HT-29 (cell line): ENCODE measurements at places on chromosomes 7 and 10.

DNA sequence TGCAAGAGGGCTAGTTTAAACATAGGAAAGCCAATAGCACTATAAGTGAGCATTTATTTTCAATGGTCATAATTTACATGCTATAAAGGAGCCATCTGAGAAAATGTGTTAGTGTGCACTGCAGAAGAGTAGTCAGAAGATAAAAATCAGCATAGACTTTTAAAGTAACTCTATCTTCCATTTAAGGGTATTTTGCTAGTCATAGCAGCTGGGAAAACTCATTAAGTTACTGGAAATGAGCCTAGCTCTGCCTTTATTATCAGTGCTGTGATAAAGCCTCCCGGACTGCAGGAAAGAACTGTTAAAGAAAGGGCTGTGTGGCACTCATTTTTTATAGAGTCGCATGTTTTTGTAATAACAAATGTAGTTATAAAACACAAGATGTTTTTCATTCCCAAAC lies 825.8 kb upstream of the POM121L12 start:
- DNase-seq: no peak

DNA sequence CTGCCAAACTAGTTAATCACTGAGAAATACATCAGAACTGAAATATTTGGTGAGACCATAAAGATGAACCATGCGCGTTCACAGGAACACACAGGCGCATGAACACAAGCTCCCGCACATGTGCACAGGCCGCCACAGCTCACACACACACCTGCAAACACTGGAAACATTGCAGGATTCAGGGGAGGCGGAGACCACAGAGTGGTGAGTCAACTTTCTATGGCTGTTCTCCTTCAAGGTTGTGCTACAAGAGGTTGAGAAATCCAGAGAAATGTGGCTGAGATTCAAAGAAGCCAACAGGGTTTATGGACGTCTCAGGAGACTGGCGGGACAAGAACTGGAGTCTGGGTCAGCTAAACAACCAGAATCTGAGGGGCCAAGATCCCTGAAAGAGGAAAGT lies 17.8 kb downstream of the ESYT2 start:
- DNase-seq: peak; percentile 54

DNA sequence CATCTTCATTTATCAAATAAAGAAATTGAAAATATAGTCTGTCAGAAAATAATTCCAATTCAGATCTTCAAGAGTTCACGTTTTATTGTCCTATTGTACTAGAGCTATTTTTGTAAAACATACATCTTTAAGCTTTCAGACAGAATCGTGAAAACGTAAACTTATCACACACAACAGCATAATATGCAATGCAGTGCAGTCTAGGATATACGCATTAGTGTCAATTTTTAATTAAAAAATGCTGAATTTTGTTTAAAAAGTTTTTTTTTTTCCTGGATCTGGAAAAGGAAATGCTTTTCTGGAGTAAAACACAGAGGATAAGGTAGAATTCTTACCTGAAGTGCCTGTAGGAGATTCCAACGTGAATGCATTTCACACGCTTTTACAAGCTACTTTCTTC lies 458.2 kb upstream of the KLF6 start:
- DNase-seq: no peak

DNA sequence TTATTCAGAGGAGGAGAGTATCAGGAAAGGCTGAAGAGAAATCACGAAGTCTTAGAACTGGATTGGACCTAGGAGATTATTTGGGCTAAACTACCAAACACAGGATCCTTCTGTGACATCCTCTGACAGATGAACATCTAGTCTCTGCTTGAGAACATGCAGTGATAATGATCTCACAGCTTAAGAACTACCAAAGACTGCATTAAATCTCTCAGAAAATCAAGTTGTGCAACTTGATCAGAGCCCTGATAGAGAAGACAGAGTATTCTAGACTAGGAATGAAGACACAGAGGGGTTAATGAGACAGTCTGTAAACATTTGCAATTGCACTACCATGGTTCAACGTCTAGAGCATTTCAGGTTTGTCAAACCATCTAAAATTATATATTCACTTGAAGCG lies 37.1 kb upstream of the AGBL3 start:
- no peak for DNase-seq

DNA sequence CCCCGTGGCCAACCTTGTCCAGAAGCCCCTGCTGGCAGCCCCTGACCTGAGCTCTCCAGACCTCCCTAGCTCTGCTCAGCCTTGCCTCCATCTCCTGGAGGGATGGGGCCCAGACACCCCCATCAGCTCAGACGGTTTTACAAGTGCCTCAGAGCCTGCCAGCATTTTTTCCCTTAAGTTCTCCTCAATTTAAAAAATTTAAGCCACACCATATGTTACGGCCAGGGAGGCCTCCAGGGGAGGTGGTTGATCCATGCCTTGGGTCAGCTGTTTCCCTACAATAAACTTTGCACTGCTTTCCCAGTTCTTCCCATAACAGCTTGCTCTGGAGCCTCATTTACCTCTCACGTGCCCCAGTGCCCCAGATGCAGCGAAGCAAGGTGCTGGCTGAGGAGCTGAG lies 143.5 kb downstream of the RGS10 start:
- no peak for DNase-seq

DNA sequence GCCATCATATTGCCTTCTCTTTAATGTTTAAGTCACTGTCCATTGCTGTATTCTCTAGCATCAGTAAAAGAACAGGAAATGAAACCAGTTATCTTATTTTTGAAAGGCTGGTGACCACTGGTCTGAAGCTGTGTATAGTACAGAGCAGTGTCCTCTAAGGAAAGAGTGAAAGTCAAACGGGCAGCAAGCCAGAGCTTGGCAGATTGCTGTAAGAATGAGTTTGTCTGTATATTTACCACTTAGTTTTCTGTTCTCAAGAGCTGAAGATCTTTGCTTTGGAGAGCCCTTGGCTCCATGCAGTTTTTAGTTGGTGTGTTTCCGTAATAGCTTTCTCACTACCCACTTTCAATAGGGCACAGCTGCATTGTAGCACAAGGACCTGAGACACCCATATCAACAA lies 31.9 kb downstream of the PCBD1 start:
- DNase-seq: no peak

- no peak for DNase-seq
Measured at GRCh38 chr7:91050677-91051076, 213.6 kb upstream of the FZD1 start.

GRCh38 chr7:48868916-48869315 lies 55.4 kb upstream of the CDC14C start:
- no peak for DNase-seq

GRCh38 chr7:2158331-2159175 lies 74.2 kb downstream of the MAD1L1 start:
- DNase-seq: no peak

DNA sequence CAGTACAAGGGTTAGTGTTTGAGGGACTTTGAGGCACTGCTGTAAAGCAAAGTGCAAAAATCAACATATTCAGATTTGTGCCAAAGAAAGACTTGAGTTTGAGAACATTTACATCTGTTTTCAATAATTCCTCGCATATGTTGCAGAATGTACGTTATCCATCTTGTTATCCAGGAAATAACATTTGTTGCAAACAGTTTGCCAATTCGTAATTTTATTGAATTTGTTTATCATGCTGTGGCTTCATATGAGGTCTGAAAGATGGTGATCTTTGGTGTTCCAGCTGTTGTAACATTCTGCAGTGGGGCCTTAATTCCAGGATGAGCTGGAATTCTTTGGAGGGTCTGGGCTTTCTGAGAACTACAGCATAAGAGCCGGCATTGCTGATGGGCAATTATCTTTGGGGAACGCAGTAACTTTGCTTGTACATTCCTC lies 396.2 kb downstream of the LRMDA start:
- no peak for DNase-seq
